ENCODE measurements at places on chromosomes 4 and X.

DNA sequence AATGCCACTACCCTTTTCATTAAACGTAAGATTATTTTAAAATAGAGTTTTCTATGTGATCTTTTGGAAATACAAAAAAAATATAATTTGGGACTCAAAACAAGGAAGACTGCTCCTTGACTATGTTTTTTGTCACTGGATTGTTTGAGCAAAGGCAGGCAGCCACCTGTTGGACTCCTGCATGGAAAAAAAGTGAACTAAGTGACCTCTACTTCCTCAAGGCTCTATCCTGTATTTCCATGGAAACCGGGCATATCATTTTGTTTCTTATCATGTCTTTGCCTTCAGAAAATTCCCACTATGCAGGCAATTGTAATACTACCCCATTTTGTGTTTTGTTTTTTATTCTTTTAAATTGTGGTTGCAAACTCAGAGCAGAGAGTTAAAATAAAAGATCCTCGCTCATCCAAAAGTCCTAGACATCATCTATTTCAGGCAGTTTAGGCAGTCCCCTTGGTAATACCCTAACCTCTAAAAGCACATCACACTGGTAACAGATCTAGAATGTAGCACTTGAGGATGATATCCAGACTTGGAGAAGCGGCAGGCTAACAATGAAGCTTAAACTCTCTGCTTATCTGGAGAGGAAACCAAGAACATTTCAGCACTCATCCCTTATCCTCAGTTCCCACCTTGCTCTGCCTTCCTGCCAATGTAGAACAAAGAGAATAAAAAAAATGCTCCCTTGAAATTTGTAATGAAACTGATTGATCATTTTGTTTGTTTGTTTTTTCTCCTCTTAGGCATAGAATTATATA is 165.7 kb downstream of the BANK1 start:
- DNase-seq = no peak

DNA sequence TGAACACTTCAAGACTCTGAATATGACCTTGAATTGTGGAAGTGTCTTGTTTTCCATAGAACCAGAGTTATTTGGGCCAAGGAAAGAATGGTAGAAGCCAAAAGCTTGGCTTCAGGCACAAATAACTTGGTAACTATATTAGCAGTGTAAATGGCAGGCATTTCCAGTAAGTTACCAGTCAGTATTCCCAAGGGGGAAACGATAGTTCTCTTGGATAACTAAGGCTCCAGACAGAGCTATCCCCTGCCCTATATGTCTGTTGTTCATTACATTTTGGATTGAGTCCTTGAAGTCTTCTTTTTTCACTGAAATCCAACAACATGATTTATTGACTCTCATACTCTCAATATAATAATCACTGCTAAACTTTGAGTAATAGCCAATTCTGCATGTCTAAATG is 364.1 kb downstream of the MAGEB5 start:
- DNase-seq = no peak

- DNase-seq = peak; percentile 63
Measured at GRCh38 chrX:153474266-153474665, 3.9 kb upstream of the HAUS7 start.

DNA sequence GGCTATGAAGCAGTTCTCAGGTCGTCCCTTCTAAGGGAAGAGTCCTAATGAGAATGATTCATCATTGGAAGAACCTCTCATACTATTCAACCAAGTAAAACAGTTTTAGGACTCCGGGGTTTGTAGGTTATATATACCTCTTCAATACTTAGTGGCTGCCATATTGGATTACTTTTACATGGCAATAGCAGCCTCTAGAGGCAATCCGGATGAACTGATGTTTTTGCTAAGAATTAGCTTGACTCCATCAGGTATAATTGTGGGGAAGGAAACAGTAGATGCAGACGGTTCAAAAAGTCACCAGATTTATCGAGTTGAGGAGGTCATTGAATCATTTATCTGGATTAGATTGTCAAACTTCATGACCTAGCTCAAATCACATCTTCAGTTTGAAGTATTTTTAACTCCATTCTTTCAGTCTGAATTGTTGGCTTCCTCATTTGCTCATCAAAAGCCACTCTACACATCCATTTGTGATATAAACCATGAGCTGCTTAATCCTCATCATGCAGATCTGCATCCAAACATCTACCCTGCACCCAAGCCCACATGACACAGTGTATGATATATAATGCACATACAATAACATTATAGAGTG is 28.4 kb downstream of the GUCY1B1 start:
- no peak for DNase-seq

- DNase-seq = no peak
Measured at GRCh38 chrX:149799938-149800337, 18.2 kb downstream of the MAGEA9 start.

DNA sequence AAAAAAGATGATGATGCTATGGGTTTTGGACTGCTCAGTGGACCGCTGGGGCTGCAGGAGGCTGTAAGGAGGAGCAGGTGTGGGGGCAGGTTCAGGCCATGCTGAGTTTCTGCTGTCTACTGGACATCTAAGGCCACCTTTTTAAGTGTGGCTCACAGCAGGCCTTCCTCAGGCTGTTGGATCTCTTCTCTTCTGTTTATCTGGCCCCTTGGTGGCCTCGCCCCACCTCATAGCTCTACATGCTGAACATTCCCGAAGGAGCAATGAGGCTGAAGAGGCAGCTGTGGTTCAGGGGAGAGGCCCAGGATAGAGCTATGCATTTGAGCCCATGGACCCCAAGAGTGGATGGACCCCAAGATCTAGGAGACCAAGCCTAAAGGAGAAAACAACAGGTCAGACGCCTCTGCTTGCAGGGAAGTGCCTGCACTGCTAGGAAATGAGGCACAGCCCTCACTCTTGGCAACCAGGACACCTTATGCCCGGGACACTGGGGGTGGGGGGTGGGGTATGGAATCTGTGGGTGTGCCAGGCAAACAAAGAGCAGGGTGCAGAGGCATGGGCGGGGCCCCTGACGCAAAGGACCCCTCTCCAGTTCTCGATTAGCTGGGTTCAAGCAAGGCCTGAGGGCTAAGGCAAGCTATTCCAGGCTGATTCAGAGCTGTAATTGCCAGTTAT is 168.9 kb downstream of the BCOR start:
- no peak for DNase-seq

GRCh38 chrX:67726018-67726417 is 182.2 kb downstream of the AR start:
- DNase-seq = no peak

DNA sequence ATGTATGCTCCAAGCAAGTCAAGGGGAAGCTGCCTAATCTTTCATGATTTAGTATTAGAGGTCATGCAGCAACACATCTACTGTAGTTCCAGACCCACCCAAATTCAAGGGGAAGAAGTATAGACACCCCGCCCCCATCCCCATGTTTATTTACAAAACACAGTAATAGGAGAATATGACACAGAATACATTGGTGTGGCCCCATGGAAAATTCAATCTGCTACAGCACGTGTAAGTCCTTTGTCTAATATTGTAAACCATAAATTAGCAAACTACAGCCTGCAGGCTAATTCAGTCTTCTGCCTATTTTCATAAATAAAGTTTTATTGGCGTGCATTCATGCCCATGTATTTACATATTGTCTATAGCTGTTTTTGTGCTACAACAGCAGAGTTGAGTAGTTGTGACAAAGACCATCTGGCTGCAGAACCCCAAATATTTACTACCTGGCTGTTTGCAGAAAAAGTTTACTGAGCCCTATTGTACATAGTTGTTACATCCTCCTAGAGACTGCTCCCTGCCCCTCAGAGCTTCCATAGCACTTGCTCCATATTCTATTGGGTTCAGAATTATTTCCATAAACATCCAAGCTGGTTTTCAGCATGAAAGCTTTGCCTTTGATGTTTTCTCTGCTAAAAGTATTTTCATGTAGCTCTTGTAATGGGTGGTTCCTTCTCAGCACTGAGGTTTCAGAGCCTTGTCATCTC is 326.8 kb upstream of the CPEB2 start:
- no peak for DNase-seq

- no peak for DNase-seq
Measured at GRCh38 chr4:126856906-126857305, 775.9 kb upstream of the INTU start.

DNA sequence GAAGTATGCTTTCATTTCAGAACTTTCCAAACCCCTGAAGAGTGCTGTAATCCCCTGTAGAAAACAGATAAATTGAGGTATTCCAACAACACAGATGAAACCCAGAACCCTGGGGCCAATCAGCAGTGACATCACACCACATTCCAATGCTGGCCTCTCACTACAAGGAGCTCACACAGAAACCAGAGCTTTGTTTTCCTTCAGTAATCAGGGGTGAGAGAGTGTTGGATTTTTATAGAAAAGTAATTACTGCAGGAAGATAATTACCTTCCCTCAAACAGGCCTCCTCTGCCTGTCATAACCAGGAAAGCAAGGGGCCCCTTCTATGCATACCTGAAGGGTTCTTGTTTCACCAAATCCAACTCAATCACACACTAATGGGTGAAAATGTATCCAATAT is 246.2 kb downstream of the SCFD2 start:
- DNase-seq = no peak

- no peak for DNase-seq
Measured at GRCh38 chr4:31682796-31683195, 962.6 kb downstream of the PCDH7 start.

DNA sequence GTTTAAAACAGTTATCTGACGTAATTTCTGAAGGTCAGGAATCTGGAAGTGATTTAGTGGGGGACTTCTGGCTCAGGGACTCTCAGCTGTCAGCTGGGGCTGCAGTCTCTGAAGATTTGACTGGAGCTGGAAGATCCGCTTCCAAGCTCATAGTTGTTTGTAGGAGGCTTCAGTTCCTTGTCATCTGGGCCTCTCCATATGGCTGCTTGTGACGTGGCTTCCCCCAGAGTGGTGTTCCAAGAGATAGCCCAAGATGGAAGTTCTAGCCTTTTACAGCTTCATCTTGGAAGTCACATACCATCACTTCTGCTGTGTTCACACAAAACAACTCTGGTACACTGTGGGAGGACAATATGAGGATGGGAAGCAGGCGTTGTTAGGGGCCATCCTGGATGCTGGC is 2.1 kb downstream of the MPC1L start:
- DNase-seq = no peak

DNA sequence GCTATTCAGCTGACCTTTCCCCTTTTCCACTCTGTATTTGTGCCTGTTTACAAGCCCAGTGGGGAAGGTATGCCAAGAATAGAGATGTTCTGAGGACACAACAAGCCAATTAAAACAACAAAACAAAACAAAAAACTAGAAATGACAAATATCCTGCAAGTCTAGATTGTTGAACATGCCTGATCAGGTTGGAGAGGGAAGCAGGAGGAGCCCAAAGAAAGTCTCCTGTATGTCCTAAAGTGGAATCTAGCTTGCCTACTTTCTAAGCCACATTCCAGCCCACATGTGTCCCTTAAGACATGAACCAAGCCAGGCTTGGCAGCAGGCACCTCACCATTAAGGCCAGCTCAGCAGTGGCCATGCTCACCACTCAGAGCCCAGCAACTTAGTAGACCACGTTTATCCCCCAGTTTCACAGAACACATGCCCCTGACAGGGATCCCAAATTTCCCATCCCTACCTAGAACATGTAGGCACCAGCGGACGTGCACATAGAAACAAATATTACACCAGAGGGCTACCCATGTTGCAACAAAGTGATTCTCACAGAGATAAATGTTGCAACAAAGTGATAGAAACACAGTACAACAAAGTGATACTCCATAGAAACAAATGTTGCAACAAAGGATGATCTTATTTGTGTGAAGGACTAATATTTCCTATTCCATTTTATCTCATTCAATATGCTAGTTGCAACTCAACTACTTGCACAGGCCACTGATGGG is 48.3 kb downstream of the CD99L2 start:
- DNase-seq = no peak

GRCh38 chrX:101478366-101478765 is 6.9 kb upstream of the ARMCX4 start:
- DNase-seq = no peak

DNA sequence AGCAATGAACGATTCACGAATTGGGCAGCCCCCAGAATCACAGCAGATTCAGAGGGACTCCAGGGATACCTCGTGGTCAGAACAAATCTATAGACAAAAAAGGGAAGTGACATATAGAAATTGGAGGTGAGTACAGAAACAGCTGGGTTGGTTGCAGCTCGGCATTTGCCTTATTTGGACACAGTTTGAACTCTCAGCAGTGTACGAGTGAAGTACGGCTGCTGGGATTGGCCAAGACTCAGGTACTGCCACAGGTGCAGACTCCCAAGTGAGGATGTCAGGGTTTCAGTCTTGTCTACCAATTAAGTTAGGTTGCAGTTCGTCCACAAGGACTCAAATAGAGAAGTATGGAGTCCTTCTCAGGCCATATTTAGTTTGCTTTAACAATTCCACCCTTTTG is 28.2 kb downstream of the HTT-AS start:
- DNase-seq = no peak

GRCh38 chrX:39564751-39565150 is 533.0 kb downstream of the BCOR start:
- DNase-seq = no peak

GRCh38 chr4:166309286-166309685 is 436.2 kb downstream of the TLL1 start:
- DNase-seq = no peak

DNA sequence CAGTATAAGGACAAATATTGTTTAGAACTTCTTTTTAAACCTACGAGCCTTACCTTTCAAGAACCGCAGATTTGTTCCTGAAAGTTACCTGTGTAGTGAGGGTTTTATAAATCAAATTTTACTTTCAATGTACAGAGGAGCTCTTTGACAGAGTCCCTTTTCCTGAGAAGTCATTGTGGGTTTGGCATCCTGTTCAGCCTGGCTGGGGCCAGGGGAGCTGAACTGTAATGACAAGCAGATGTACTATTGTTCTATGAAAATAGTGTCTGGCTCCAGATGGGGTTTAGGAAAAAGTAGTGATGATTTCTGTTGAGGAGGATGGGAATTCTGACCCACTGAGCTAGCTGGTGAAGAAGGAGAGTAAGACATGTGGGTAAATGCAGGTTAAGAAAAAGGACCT is 196.2 kb upstream of the PGRMC2 start:
- no peak for DNase-seq

DNA sequence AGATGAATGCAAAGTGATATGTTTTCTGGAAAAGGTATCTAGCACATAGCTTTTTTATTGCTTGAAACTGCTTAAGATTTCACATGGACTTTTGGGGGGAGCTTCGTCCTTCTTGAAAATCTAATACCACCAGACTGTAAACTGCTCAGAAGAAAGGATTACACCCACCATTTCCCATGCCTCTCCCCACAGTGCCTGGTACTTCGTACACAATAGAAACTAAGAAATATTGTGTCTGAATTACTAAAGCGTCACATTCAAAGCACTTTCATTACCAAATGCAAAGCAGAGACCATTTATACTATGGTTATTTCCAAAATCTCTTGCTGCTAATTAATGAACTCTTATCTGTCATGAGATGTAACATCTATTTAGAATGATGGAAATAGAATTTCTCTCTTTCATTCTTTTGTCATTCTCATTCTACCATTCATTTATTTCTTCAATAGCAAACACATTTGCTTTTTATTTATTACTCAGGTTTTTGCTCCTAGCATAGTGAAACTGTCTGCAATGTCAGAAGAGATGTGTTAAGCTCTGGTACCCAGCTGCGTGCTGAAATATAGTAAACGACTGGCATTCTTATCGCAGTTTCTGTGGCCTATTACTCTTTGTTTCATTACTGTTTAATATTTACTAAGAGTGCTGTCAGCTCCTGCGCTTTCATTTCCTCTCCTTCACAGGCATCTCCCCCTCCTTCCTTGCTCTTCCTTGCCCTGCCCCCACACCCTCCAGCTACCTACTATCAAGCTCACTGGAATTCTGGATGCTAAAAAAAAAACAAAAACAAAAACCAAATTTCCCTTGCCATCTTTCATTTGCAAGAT is 51.4 kb upstream of the RAPGEF2 start:
- no peak for DNase-seq
